NCI-H1930 (cell line): ENCODE measurements at places on chromosomes 12 and 14.
A peak's percentile ranks its signal among the peaks of the same experiment; 100 is the strongest.

DNA sequence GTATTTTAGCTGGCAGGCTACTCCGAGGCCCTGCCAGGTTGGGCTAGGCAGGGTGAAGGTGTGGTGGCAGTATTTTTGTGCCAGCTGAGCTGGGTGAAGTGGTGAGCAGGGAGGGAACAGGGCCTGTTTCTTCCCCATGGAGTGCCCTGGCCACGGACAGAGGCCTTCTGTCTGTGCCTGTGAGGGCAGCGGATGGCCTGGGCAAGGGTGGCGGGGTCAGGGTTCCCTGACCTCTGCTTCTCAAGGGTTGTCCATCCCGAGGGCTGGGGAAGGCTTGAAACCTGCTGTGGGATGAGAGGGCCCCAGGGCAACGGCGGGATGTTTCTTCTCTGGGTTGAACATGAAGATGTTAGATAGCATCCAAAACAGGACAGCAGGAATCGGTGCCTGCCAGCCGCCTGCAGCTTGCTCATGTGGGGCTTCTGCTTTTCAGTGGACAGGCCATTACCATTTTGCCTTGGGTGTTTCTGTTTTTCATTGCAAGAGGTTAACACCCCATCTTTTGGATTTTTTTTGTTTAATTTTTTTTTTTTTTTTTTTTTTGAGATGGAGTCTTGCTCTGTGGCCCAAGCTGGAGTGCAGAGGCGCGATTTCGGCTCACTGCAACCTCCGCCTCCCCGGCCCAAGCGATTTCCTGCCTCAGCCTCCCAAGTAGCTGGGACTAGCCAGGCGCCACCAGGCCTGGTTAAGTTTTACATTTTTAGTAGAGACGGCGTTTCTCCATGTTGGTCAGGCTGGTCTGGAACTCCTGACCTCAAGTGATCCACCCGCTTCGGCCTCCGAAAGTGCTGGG, 3.3 kb downstream of the MTA1 start:
- no peak for DNase-seq

DNA sequence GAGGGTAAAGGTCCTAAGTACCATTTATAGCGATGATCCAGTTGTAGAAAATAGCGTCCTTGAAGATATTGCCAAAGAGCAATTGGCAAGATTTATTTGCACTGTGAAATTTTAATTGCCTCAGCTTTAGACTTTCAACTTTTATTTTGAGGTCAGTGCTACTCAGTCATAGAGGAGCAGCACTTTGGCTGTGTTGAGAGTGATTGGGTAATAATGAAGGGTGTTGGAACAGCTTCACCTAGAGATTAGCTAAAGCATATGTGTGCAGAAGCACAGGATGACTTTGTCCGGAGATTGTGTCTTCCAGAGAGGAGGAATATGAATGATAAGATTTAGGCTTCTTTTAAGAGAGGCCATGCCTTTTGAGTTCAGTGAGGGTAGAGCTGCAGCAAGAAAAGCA, 164.8 kb downstream of the NPAS3 start:
- DNase-seq: no peak

DNA sequence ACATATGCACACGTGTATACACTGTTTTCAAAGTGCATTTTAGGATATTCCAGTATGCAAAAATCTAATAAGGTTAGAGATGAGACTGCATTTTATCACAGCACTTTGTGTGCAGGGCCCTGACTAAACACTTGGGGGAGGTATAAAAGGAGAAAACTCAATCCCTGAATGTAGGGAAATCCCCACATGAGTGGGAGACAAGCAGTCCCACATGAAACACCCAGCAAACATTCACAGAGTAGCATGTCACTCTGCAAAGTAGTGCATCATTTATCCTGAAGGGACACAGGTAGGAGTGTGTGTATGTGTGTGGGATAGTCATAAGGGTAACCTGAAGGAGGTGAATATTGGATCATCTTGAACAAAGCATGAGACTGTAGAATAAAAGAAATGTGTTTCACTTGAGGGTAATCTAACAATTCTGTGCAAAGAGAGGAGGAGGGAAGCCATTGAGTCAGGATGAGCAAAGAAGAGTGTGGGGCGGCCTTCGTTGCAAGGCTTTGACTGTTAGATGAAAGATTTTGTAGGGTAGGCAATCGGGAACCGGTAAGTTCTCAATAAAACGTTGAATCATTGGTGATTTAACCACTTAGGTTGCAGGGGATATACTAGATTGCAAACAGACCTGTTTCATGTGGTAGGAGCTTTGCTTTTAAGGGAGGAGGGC, 2.9 kb downstream of the PRPF40B start:
- no peak for DNase-seq

DNA sequence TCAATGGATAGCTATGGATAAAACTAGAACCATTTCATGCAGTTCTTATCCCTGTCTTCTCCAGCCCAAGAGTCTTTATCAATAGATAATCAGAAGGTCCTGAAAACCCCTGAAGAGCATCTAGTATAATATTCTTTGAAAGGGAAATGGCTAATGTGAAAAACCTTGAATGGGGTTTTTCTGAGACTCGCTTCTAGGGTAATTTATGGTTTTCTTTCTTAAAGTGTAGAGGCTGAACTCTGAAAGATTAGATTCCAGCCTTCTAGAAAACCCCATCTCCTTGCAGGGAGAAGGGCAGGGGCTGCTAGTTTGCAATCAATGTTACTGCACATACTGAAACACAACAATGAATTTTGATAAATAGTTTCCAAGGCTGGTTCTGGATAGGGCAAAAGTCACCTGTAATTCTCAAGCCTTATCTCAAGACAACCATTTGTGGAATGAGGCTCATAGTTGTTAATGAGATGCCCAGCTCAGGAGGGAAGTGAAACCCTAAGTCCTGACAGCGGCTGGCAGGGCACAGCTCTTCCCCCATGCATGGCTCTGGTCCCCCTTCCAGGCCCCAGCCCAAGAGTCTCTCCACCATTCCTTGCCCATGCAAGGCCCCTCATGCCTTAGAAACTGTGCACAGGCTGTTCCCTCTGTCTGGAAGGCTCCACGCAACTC, 33.7 kb upstream of the PYGL start:
- no peak for DNase-seq

- no peak for DNase-seq
Observed at GRCh38 chr12:89339526-89339925, 12.8 kb downstream of the DUSP6 start.

- peak; percentile 18 for DNase-seq
Observed at GRCh38 chr12:85029456-85029855, 6.6 kb downstream of the TSPAN19 start.

GRCh38 chr14:75198291-75198933, 22.0 kb upstream of the TMED10 start:
- DNase-seq: no peak

GRCh38 chr14:95123891-95124579, 33.3 kb downstream of the DICER1 start:
- DNase-seq: no peak

DNA sequence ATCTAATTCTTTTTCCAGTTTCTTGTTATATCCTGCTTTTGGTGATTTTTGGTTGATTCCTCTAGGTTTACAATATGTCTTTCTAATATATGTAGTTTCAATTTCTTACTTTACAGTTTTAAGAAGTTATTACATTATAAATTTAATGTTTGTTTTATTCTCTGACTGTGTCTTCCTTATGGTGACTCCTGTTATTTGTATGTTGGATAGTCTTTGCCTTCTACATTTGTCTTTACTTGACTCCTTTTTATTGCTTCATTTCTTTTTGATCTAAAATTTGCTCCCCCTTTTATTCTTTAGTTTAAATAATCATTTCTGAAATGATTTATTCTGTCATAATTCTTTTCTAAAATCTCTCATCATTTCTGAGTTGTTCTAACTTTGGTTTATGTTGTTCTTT, 125.8 kb downstream of the CCDC91 start:
- DNase-seq: no peak

- no peak for DNase-seq
Observed at GRCh38 chr14:98103705-98104104, 1168.3 kb downstream of the BCL11B start.

- DNase-seq: peak; percentile 100
Observed at GRCh38 chr12:47088021-47088944, 8.5 kb upstream of the AMIGO2 start.

GRCh38 chr12:49200919-49201594, 12.2 kb upstream of the TUBA1A start:
- peak; percentile 72 for DNase-seq

DNA sequence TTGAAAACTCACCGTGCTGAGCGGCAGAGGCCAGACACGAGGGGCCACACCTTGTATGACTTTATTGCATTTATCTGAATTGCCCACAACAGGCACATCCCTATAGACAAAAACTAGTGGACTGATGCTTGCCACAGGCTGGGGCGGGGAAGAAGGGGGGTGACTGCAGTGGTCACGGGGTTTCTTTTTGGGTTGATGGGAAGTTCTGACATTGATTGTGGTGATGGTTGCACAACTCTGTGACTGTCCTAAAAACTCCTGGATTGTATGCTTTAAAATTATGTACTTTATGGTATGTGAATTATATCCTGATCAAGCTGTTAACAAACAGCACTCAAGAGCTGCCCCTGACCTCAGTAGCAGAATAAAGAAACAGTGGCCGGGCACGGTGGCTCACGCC, 25.7 kb downstream of the DHX37 start:
- no peak for DNase-seq

- no peak for DNase-seq
Observed at GRCh38 chr14:20436363-20436755, 393 bp upstream of the KLHL33 start.

GRCh38 chr12:130839770-130840404, 837 bp upstream of the STX2 start:
- no peak for DNase-seq

DNA sequence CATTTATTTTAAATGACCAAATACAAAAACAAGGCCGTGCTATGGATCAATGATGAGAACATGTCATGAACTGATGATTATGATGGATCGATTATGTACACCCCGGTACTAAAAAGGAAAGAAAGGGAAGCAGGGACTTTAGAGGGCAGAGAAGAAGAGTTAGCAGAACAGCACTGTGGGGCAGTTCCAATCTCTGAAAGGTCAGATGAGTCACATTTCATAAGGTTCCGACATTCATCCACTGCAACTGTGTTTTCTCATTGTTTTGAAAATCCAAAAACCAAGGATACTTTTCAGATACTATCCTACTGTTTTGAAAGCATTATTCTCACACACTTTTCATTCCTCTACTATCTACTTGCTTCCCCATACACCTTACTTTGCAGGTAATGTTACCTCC, 169.3 kb downstream of the STXBP6 start:
- DNase-seq: no peak

GRCh38 chr12:99024191-99024590, 379.1 kb downstream of the APAF1 start:
- no peak for DNase-seq

DNA sequence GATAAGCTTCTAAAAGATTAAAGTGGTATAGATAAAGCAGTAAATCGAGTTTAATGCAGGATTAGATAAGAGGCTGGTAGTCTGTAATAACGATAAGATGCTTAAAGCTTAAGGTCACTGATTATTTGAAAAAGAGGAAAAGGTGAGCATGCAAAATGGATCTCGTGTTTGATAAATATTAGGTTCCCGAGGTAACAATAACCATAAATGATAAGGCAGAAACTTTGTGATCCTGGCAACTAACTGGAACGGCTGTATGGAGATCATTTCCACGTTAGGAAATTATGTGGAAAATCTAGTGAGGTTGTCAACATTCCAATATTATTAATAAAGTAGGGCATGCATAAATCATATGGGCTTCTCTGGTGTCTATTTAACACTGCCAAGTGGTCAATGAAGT, 255.5 kb downstream of the EFCAB11 start:
- DNase-seq: no peak

DNA sequence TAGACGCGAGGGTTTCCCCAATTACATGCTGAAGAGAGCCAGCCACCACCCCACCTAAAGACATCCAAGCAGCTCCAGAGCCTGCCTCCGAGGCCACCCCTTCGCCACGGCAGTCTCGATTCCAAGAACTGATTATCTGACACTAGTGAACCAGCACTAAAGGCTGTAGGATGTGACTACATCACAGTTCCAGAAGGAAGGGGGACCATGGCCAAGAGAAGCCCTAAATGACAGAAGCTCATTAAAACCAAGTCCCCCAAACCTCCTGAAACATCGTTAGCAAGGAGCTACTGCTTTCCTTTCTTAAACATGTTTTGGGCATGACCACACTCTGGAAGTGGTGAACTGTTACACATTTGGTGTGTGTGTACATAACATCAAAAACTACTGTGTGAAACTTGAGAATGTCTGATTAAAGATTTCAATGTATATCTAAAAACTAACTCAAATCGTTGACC, 88.2 kb downstream of the DUSP16 start:
- DNase-seq: no peak

GRCh38 chr14:24274101-24274543, 2.7 kb upstream of the RABGGTA start:
- DNase-seq: no peak

DNA sequence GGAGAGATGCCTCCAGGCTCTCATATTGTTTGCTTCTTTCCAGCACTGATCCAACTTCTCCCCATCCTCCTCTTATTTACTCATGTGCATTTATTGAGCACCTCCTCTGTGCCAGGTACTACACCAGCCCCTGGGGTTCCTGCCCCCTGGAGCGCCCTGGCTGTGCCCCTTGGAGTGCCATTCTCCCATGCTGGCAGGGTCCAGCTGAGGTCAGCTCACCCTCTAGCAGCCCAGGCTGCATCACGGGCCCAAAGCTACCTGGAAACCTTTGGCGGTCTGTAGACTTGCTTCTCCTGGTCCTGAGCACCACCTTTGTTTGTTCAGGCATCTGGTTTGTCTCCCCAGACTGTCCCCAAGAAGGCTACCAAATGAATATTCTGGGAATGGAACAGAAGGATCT, 67.0 kb downstream of the ADCK1 start:
- no peak for DNase-seq

- DNase-seq: no peak
Observed at GRCh38 chr12:48764521-48764920, 24.4 kb downstream of the ADCY6 start.

DNA sequence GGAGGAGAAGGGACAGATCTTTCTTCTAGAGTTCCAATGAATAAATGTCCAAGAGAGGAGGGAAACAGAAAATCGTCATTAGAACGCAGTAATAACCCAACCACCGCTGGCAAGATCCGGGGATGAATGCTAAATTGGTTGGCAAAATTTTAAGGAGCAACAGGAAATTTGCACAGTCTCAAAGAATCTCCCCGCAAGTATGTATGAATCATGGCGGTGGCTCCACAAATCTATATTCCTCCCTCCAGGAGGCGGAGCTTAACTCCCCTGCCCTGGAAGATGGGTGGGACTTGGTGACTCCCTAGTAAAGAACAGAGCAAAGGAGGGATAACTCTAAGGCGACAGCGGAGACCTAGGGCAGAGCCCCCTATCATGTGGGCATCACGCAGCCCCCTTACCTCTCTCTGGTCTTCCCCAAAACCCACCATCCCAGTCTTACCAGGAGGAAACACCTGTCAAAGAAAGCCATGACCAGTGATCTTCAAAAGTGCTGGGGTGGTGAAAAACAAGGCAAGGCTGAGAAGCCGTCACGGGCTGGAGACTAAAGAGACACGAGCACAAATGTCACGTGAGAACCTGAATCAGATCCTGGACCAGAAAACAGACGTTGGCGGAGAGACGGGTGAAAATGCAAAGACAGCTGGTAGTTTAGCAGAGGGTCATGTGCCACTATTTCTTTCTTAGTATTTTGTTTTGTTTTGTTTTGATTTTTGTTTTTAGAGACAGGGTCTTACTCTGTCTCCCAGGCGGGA, 125.8 kb downstream of the NCOR2 start:
- DNase-seq: no peak
